D721Med (cell line): ENCODE measurements at places on chromosomes 13 and 19.

- DNase-seq: no peak
Measured at GRCh38 chr19:16579381-16579780, 7.2 kb upstream of the SLC35E1 start.

- no peak for DNase-seq
Measured at GRCh38 chr19:35476149-35476548, 14.1 kb downstream of the KRTDAP start.

DNA sequence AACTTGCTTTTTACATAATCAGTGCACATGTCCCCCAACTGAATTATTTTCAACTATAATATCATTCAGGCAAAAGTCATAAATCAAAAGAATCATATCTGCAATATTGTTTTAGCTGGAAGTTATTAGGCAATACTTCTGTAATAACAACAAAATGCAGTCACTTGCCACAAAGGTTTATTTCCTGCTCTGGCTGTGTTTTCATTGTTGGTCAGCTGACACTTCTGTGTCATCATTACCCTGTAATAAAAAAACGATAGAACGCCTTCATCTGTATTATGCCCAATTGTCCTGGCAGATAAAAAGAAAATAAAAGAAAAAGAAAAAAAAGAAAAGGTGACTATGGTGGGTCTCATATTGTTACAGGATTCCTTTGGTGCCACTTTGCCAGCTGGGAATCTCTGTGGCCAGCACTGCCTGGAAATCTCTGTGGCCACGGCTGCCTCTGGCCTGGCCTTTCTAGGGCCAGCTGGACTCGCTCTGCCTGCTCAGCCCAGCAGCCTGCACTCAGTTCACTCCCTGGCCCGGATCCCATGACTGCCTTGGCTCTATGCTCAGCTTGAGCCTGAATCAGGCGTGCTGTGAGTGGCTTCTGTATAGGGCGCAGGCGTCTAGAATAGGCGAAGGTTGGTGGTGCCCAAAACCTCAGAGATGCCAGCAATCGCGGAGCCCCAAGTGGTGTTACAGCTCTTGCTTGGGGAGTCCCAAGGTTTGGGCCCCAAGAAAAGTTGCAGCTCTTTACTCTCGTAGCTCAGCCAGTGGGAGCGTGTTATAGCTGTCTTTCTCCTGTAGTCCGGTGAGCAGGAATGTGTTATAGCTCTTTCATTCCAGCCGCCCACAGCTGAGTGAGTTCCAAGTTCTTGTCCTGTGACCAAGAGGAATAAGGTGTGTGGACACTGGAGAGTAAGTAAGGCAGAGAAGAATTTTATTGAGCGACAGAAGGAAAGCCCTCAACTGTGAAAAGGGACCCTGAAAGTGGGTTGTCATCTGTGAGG is 1227.1 kb downstream of the SLITRK1 start:
- no peak for DNase-seq

GRCh38 chr19:3125900-3126524 is 9.8 kb upstream of the GNA15 start:
- no peak for DNase-seq
